CD4-positive, alpha-beta T cell treated with Interleukin-10 for 1 hour (primary cell): ENCODE measurements at places on chromosomes 16 and 17.

- DNase-seq, result no peak
These were observed 478.8 kb upstream of the CDH11 start for GRCh38 chr16:65600629-65601028.

DNA sequence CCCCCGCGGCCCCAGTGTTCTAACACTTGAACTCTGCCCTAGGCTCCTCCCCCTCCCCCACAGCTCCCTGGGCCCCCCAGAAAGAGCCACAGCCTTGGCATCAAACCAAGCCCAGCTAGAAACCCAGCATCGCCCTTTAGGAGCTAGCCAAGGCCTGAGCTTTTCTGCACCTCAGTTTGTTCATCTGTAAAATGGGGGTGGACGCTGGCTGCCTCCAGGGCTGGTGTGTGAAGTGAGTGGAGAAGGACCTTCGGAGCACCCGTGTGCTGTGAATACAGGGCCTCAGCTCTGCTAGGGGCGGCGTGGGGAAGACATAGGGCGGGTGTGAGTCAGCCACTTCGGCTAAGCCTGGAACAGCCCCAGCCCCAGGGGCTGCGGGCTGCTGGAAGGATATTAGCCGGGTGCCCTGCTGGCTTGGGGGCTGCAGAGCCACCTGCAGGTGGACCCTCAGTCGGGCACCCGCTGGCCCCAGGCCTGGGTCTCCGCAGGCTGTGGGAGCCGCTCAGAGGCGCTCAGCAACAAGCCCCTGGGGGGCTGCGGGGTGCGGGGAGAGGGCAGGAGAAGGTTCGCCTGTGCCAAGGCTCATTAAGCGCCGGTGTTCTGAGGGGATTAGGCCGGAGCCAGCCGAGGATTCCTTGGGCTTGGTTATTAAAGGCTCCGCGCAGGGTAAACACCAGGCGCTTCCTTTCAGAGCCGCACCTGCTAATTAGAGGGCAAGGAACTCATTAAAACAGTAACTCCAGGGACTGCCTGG is 217.0 kb upstream of the CIBAR2 start:
- DNase-seq, result no peak

DNA sequence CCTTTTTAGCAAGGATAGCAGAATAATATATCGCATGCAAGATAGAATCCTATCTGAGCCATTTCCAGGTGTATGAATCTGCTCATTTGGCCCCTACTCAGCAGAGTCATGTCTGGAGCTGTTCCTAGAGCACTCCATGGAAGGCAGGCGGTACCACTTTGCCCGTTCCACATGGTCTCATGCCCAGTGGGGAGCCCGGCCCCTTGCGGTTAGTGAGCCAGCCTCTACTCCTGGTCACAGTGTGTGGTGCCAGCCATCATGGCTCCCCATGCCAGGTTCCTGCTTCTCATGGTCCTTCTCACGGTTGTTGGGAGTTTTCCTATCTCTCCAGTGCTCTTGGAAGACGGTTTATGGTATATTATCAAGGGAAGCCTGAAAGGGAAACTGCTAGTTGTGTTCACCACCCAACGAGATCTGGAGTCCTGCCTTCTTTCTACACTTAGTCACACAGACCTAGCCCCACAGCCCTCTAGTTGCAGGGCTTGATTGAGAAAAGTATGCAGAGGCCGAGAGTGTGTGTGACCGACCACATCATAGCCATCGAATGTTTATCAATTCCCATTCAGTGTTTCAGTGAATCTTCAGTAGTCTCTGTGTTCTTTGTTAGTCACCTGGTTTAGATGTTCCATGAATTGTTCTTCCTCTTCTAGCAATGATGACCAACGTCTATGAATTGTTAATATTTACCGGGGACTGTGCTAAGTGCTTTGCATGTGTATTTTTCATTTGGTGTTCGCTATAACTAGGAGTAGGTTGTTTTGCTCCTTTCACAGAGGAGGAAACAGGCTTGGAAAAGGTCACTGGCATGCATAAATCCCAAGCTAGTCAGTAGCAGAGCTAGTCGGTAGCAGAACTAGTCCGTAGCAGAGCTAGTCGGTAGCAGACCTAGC is 9.6 kb downstream of the JPT2 start:
- no peak for DNase-seq

DNA sequence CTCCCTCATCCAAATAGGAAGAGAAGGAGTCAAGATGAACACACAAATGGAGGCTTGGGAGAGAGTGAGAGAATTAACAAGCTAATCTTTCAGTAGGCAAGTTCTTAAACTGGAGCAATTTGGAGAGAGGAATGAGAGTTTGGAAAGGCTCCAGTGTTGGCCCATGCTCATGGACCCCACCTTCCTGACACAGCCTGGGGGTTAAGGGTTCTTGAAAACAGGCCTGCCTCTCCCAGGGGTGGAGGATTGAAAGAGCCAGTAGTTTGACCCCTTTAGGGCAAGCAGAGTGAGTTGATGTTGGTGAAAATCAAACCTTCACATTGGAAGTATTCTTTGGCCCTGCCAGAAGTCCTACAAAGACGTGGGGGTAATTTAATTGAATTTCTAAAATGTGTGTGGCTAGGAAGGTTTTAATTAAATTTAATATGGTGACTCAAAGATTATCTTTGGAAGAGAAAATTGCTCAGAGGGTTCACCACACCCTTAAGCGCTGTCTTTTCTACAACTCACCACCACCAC is 5.8 kb downstream of the HOXB3 start:
- no peak for DNase-seq

GRCh38 chr17:47952171-47953021 is 5.3 kb downstream of the PRR15L start:
- no peak for DNase-seq

GRCh38 chr16:31003744-31004143 is 6.7 kb downstream of the STX1B start:
- DNase-seq, result no peak
